Anterior cingulate cortex (tissue), 58 donors: ENCODE measurements at places on chromosomes 1 and 21.

DNA sequence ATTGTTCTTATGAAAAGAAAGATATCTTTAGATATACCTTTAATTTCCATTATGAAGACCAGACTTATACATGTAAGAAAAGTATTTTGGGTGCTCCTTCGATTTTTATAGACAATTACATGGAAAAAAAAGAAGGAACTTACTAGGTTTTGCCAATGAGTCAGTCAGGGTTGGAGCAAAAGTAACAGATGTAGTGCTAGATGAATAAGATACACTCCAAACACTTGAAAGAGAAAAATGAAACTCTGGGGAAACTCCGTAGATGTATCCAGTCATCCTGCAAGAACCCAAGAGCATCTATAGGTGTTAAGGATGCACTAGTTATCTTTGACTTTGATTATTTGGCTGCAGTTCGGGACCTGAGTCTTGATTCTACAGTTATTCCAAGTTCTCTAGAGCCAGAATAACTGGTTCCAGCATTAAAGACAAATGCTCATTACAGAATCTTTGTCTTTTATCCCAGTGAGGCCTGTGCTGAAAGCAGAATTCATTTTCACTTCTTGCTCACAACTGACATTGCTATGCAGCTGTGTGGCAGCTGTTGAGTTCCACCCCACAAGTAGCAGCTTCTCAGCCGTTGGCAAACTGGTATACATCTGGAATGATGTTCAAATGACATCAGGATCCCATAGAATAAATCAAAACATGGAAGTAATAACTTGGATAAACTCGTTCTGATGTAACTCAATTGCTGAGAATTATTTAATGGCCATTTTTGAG, 326.1 kb downstream of the ASTN1 start:
- DNase-seq = no peak

DNA sequence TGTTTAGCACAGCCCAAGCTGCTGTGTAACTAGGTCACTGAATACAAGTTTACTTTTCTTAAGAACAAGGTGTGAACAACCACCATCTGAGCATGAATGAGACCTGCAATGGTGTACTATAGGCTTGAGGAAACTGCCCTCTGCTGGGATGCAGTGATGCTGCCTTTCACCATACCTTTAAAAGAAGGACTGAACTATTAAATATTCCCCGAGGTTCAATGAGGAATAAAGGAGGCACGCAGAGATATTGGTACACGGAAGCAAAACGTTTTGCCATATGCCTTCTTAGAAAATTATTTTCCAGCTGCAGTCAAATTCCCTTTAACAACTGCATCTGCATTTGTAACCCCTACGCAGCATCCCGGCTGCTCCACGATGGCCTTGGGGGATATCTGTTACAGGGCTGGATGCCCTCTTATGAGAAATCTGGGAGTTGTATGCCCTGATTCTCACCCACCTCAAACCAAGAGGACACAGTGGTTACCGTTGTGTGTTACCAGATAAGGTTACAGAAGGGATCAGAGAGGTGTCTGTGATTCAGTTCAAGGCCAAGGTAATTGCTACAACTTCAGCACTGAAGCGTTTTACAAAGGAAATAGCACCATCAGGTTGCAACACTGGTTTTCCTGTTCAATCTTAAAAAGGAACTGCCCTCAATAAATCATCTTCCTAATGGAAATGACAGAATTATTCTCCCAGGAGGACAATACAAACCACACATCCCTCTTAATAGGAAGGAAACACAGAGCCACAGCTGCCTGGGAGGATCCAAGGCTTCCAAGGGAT, 470.5 kb downstream of the LTN1 start:
- DNase-seq = no peak

DNA sequence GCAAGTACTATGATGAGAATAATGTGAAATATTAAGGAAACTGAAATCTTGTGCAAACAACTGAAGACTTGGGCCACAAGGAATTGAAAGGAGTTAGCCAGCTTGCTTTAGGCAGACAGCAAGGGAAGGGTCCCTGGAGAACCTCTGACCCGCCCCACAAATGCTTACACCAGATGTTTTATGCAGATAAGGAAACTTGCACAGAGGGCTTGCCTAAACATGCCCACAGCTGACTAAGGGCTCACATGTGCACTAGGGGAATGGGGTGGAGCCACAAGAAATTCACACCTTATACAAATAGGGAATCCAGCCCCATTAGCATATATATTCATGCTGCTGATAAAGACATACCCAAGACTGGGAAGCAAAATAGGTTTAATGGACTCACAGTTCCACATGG, 86.1 kb upstream of the CYYR1 start:
- no peak for DNase-seq

DNA sequence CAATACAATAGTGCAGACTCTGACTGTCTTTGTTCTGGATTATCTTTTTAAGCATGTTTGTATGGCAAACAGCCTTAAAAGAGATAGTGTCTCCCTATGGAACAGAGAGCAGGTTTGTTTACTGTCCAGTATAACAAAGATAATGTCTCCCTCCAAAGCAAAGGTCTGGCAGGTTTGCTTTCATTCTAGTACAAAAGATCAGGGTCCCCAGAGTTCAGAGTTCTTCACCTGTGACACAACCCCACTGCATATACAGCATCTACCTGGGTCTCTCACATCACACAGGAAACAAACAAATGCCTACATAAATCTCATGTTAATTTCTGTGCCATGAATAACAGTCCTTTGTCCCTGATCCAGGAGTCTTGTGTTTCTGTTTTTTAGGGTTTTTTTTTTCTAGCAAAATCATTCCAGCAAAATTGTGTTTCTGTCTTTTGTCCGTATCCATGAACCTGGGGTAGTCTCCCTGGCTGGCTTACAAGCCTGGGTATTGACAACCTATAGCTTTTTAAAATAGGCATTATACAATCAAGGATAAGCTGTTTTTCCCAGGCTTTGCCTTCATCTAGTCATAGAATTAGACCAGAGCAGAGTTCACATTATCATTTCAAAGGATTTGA, 89.4 kb upstream of the PTBP2 start:
- DNase-seq = no peak

- DNase-seq = no peak
These were observed 159.9 kb downstream of the TRABD2B start for GRCh38 chr1:47837056-47837830.

DNA sequence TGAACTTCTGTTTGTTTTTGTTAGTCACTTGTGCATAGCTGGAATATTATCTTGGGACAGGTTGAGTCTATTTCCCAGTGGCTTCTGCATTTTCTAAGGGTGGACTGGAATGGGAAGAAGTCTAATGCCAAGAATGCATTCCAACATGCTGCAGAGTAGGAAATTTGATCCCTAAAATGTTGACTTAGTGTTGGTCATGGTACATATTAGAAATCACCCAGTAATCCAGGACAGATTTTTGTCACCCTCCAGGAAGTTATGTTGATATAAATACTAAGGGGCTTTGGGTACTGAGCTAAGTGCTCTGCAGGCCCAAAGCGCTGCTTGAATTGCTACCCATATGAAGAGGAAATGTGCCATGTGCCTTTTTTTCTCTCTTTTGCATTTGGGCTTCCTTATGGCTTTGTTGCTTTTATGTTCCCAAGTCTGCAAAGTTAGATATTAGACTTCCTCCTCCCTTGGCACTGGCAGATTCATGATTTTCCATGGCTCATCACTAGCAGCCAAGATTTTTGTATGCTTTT, 10.0 kb downstream of the ARID1A start:
- DNase-seq = no peak

DNA sequence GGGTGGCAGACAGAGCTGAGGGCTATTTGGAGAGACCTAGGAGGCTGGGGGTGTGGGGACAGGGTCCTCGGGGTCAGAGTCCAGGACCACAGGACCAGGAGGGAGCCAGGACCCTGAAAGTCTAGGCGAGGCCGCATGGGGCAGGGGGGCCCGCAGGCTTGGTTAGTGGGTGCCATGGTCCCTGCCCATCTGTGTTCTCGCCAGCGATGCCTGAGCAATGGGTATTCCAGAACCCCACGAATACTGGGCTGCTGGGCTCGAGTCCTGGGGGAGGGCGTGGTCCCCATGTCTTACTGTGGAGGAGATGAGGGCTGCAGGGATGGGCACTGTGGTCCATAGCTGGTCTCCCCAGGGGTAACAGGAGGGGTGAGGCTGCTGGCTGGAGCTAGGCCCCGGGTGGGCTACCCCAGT, 2.0 kb downstream of the KRTAP10-6 start:
- DNase-seq = no peak

DNA sequence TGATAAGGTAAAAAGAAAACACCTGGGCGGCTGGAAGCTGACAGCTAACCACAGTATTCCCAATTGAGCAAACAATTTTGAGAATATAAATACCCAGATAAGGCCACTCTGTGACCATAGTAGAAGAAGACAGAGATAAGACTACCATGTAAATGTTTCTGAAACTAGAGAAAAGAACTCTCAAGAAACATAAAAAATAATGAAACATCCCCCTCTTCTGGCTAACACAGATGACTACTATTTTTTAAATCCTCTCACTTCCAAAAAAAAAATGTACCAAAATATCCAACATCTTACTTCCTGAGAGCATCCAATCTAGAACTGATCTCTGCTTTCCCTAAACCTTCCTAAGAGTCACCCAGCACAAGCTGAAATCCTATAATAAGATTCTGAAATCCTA, 125.9 kb downstream of the HFM1 start:
- no peak for DNase-seq

GRCh38 chr1:42177541-42177981, 13.0 kb upstream of the GUCA2A start:
- DNase-seq = peak; percentile 49

- no peak for DNase-seq
These were observed 41.0 kb upstream of the ACTRT2 start for GRCh38 chr1:2980073-2980791.

DNA sequence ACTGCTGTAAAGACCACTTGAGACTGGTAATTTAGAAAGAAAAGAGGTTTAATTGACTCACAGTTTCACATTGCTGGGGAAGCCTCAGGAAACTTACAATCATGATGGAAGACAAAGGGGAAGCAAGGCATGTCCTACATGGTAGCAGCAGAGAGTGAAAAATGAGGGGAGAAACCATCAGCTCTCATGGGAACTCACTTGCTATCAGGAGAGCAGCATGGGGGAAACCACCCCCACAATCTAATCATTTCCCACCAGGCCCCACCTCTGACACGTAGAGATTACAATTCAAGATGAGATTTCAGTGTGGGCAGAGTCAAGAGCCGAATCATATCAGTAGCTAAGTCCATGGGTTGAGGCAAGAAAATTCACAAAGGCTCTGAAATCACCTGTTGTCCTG, 23.8 kb upstream of the LYPD8 start:
- no peak for DNase-seq

DNA sequence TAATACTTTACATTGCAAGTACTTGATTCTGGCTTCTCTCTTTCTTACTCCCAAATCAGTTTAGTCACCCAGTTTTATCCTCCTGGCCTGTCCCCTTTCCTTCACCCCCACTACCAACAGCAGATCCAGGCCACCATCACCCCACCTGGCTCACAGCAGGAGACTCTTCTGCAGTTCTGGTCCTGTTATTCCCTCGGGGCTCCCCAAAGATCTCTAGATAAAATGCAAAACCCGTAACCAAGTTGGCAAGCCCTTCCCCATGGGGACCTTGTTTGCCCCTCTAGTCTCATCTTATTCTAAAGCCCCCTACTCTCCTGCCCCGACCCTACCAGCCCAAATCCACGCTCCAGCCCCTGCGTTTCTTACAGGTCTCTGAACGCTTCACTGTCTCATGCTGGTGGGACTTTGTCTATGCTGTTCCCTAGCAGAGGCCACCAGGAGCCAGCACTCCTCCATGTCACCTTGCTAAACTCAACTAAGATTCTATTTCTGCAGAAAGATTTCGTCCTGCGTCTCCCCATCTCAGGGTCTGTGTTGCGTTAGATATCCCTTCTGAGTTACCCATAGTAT, 4.0 kb downstream of the ABCG1 start:
- DNase-seq = no peak

DNA sequence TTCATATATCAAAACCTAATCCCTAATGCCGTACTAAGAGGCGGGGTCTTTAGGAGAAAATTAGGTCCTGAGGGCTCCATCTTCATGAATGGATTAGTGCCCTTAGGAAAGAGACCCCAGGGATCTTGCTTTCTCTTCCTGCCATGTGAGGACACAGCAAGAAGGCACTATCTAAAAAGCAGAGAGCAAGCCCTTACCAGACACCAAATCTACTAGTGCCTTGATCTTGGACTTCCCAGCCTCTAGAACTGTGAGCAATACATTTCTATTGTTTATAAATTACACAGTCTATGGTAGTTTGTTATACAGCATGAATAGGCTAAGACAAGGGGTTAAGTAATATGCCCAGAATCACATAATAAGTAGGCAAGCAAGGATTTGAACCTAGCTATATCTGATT, 42.9 kb downstream of the STYXL2 start:
- no peak for DNase-seq

- DNase-seq = no peak
These were observed 8.1 kb downstream of the TDRD5 start for GRCh38 chr1:179599623-179600249.

DNA sequence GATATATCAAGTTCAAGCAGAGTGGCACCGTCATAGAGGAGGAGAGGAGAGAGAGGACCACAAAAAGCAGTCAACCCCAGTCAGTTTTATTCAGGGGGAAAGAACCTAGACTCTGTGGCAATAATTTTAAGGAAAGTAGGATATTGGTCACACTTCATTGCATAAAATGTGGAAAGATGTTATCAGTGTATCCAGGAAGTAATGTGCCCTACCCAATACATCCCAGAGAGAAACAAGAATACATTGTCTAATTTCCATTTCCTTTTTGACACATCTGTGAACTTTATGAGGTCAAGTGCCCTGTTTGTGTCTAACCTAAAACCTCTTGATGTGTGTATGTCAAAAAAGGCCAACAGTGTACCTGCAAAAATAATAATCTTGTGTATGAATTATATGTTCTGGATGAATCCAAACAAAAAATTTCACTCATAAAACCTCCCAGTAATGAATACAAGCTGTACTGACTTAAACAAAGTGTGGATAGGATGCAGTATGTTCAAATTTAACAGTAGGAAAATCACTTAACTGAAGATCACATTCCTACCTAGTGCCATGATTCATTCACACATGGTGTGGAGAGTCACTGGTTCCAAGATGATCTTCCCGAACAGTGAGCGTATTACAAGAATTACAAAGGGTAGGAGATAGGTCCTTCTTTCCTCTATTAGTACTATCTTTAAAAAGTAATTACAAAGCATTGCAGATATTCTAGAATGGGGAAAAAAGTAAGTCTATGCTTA, 712.1 kb upstream of the CXADR start:
- no peak for DNase-seq

DNA sequence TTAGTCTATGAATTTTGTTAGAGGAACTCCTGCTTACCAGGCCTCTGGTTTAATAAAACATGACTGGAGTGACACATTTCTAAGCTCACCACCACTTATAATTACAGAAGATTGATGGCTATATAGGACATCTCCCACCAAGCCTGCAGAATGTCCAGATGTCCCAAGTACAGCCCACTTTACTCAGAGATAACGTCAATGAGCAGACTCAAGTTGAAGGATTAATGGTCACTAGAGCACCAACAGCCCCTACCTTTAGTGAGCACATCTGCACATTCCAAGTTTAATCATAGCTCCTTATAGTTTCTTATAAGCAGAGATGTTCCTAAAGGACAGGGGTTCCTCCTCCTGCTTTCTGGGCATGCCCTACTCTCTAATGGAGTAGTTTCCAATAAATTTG, 37.4 kb upstream of the IL20 start:
- DNase-seq = no peak

- DNase-seq = no peak
These were observed 3.7 kb upstream of the PMVK start for GRCh38 chr1:154940213-154940560.

- DNase-seq = no peak
These were observed 1.6 kb downstream of the SLC25A34 start for GRCh38 chr1:15737324-15738319.

GRCh38 chr1:87497380-87498203, 168.9 kb downstream of the LMO4 start:
- no peak for DNase-seq
